ENCODE measurements at places on chromosomes 2 and 18.

- no peak for DNase-seq
Observed at GRCh38 chr2:15763822-15764682, 172.4 kb downstream of the DDX1 start.

GRCh38 chr2:84782717-84783442 is 98.0 kb downstream of the TRABD2A start:
- DNase-seq = no peak

GRCh38 chr2:56475191-56475590 is 291.4 kb downstream of the CCDC85A start:
- no peak for DNase-seq

- no peak for DNase-seq
Observed at GRCh38 chr2:42117923-42118753, 51.0 kb upstream of the EML4 start.

- DNase-seq = no peak
Observed at GRCh38 chr2:182817558-182817957, 48.9 kb downstream of the FRZB start.

DNA sequence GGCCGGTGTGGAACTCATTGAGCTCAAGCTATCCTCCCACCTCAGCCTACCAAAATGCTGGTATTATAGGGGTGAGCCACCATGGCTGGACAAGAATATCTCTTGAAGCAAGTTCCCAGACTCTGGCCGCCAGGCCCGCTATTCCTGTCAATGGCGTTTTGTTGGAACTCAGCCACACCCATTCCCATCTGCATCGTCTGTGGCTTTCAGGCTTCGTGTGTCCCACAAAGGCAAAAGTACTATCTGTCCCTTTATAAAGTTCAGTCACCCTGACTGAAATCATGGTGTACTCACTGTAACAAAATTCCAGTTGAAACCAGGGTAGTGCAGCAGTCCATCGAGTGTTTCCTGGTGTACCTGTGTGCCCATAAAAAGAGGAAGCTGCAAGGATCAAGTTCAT is 96.7 kb downstream of the SH3BP4 start:
- no peak for DNase-seq

- no peak for DNase-seq
Observed at GRCh38 chr2:3427272-3427671, 47.8 kb downstream of the TRAPPC12 start.

GRCh38 chr18:49612515-49613033 is 50.7 kb downstream of the LIPG start:
- no peak for DNase-seq

DNA sequence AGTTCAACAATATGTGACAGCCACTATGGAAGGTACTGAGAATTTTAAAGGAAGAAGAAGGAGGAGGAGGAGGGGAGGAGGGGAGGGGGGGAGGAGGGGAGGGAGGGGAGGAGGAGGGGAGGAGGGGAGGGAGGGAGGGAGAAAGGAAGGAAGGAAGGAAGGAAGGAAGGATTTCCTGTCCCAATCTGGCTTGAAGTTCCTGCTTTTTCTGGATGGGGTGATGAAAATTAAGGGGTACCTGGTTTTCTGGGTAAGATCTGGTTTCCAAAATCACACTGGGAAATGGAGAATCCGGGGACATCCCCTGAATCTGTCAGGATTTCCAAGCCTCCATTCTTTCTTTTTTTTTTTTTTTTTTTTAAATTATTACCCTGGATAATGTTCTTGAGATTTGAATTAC is 271.8 kb downstream of the MTX2 start:
- DNase-seq = no peak

DNA sequence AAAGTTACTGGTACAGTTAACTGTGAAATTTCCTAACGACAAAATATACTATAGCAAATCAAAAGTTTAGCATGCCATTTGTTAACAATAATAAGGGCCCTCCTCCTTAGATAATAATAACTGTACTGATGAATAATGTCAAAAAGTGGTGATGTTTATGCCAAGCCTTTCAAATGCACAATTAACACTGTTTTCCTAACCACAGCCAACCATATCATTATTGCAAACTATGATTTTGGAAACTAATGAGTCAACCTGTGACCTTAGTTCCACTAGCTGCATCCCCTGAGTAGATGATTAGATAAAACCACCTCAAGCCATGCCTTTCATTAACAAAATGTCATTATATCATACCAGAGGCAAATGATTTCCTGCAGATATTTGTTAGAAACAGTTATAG is 25.1 kb upstream of the GPR75 start:
- DNase-seq = no peak

DNA sequence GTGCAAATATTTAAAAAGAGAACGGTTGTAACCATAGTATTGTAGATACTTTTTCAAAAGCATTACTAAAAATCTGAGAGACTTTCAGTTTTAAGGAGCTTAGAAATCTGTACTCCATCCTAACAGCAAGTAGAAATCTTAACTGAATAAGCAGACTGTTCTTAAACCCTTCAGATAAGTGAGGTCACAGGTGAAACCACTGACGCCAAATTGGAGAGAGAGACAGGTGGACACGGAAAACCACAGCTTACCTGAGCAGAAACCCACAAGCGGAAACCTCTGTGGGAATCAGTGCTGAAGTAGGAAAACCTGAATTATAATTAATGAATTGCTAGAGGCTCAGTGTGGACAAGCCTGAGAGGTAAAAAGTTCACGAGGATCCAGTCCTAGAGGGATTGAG is 959.4 kb upstream of the CELF4 start:
- no peak for DNase-seq

GRCh38 chr2:207479198-207479785 is 50.5 kb upstream of the CREB1 start:
- no peak for DNase-seq

- no peak for DNase-seq
Observed at GRCh38 chr2:171855401-171855800, 38.6 kb downstream of the SLC25A12 start.

DNA sequence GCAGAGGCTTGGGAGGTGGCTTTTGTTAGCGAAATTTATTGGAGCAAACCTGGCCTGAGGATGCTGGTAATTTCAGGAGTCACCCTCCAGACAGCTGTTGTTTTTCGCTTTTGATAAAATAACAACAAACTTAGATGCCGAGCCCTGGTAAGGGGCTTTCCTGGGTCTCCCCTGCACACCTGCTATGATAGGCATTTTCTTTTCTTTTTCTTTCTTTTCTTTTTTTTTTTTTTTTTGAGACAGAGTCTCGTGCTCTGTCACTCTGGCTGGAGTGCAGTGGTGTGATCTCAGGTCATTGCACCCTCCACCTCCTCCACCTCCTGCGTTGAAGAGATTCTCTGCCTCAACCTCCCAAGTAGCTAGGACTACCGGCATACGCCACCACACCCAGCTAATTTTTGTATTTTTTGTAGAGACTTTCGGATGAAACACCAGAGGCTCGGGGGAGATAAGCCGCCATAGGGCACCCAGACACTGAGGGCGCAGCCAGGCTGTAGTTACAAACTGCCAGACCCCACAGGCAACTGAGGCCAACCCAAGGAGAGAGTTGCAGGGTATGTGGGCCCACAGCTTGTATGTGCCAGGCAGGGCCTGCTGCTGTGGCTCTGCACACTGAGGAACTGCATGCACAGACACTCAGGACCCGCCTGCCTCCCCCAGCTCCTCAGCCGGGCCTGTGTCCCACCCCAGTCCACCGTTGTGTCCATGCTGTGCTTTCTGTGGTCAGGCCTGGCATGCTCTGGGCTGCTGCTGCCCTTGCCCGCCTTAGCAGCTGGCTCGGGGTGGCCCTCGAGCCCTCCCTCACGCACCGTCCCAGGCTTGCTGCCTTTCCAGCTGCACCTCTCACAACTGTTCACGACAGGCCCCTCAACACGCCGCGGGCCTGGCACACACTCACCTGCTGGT is 3.9 kb downstream of the GYPC start:
- DNase-seq = no peak

DNA sequence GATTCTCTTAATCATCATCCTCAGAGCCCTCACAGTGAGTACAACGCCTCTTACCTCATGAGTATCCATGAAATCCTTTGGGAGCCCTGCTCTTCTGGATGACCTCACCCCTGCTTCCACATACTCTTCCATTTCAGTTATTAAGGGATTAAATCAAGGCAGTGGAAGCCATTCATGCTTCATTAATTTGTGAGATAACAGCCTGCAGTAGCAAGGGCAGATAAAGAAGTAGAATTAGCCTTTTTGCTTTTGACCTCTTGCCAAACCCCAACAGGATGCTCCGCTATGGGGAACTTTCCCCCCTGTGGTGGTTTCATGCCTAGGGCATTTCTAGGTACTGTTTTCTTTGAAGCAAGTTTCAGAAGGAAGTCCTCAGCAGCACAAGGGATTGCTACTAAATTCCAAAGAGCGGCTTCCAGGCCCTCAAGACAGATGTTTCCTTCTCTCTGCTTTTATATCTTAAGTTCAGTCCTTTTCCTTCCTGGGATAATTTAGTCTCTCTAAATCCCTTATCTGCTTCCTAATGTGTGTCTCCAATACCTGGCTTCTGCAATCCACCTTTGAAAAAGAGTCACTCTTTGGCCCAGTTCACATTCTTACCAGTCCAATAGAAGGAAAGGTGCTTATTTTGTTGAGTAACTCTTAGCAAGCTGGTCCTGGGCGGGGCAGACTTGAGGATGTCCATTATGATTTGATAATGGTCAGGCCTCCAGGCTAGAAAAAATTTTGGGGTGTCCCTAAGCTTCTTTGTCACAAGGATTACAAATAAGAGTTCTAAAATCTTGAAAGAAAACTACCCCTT is 76.9 kb downstream of the MYO1B start:
- DNase-seq = no peak

GRCh38 chr2:234795272-234795920 is 156.4 kb upstream of the SH3BP4 start:
- no peak for DNase-seq

DNA sequence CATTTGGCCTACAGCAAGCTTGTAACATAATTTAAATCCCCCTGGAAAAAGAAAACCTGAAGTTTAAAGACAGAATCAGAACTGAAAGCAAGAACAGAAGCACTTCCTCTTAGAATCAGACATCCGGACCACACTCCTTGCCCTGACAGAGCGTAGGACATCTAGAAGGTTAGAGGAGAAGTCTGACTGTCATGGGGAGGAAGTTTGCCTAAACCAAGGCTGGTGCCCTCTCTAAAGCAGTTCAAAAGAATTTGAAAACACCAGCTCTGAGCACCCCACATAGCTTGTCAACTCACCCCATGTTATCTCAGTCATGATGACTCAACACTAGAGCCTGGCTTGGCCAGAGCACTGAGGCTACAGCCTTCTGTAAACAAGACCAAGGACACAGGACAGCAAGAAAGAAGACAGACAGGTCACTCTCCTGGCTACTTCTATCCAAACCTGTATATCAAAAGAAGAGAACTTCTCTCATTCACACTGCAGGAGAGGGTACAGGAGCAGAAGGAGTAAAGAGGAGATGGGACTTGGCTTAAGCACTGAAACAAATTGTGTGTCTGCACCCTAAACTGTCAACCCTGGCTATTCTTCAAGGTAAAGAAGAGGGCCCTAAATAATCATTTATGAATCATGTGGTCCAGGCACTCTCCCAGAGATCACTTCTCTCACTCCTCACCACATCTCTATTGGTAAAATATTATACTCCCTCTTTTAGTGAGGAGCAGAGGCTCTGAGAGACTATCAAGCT is 198.6 kb downstream of the MEMO1 start:
- DNase-seq = no peak

- no peak for DNase-seq
Observed at GRCh38 chr2:13666582-13667414, 950.1 kb downstream of the TRIB2 start.

- no peak for DNase-seq
Observed at GRCh38 chr2:27667446-27667845, 3.8 kb downstream of the SLC4A1AP start.

DNA sequence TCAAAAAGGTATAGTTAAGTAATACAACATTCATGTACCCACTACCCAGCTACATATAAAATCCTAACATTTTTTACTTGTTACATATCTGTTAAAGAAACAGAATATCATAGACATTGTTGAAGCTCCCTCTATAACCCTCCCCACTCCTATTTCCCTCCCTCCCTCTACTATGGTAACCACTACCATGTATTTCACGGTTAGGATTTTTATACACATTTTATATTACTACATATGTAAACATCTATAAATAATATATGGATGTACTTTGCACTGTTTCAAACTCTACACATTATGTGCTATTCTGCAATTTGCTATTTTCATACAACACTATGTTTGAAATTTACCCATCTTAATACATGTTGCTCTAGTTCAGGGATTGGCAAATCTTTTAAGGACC is 36.3 kb downstream of the THOC1 start:
- DNase-seq = no peak

- no peak for DNase-seq
Observed at GRCh38 chr2:109498906-109499305, 114.9 kb downstream of the SEPTIN10 start.

GRCh38 chr2:118223992-118224894 is 136.0 kb downstream of the INSIG2 start:
- DNase-seq = no peak

GRCh38 chr2:144133936-144134665 is 385.8 kb downstream of the ZEB2 start:
- DNase-seq = no peak

DNA sequence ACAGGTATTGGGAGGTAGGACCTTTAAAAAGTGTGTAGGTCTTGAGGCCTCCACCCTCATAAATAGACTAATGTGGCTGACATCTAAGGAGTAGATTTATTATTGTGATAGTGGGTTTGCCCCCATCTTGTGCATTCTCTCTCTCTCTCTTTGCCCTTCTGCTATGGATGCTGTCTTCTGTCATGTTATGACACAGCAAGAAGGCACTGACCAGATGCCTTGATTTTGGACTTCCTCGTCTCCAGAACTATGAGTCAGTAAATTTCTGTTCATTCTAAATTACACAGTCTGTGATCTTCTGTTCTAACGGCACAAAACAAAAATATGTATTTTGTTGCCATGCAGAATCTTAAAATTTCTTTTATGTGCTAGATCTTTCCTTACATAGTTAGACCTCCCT is 66.9 kb downstream of the ATAD2B start:
- no peak for DNase-seq

DNA sequence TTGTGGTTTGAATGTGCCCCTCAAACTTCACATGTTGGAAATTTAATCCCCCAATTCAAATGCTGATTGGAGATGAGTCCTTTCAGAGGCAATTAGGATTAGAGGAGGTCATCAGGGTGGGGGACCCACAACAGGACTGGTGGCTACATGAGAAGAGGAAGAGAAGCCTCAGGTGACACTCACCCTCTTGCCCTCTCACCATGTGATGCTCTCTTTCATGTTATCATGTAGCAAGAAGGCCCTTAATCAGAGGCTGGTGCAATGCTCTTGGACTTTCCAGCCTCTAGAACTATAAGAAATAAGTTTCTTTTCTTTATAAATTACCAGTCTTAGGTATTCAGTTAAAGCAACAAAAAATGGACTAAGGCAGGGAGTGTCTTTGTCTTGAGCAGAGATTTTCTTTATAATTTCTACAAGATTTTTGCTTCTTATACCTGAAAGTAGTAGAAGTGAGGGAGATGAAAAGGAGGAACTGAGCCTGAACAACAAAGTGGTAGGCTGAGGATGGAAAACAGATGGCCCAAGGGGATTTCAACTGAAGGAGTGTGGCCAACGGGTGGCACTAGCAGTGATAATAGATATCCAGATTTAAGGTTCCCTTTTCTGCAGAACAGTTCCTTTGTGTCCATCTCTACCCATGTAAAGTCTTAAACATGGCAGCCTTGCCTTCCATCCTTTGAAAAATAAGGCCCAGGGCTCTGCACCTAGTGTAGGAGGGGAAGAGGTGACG is 49.2 kb upstream of the TGIF1 start:
- DNase-seq = no peak

All from D721Med (cell line).